Ecto neural progenitor cell (in vitro differentiated cells): ENCODE measurements at places on chromosomes 11 and 22.

DNA sequence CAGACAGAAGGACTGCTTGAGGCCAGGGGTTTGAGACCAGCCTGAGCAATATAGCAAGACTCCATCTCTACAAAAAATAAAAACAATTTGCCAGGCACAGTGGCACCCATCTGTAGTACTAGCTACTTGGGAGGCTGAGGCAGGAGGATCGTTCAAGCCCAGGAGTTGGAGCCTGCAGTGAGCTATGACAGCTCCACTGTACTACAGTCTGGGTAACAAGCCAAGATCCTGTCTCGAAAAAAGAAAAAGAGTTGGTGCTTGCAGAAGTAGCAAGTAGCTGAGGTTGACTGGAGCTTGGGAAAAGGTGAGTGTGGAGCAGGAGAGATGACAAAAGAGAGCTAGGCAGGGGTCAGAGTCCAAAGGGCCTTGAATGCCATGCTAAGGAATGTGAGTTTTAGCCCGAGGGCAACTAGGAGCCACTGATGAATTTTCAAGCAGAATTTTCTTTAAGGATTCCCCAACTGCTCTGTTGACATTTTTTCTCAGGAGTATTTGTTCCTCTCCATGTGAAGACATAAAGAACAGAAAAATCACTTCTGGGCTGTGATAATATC, 3.1 kb downstream of the AP1B1 start:
- DNase-seq, result no peak

GRCh38 chr11:89249196-89249595, 71.5 kb downstream of the TYR start:
- DNase-seq, result no peak

DNA sequence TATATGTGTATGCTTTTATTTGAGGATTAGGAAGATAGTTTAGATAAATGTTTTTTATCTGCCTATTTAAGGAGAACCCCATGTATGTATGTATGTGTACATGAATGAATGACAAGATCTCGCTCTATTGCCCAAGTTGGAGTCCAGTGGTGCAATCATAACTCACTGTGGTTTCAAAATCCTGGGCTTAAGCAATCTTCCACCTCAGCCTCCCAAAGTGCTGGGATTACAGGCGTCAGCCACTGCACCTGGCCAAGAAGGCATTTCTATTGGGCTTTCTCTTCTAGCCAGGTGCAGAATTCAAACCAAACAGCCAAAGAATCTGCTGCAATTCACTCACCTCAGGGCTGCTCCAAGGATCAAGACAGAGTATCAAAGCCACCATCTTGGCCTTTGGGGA, 25.5 kb upstream of the DGKZ start:
- no peak for DNase-seq

GRCh38 chr11:116773203-116774097, 663 bp upstream of the BUD13 start:
- DNase-seq, result no peak

- peak; percentile 64 for DNase-seq
These were observed 22.3 kb downstream of the RTN4R start for GRCh38 chr22:20245577-20246367.

- no peak for DNase-seq
These were observed 25.6 kb downstream of the TIMP3 start for GRCh38 chr22:32827049-32827602.

- DNase-seq, result peak; percentile 87
These were observed 96.5 kb upstream of the FGF3 start for GRCh38 chr11:69915501-69916250.

- no peak for DNase-seq
These were observed 29.2 kb downstream of the PDGFD start for GRCh38 chr11:104134745-104135144.

GRCh38 chr11:1771700-1772099, 8.0 kb upstream of the CTSD start:
- no peak for DNase-seq

- no peak for DNase-seq
These were observed 52.9 kb upstream of the SPATA19 start for GRCh38 chr11:133898031-133898769.

DNA sequence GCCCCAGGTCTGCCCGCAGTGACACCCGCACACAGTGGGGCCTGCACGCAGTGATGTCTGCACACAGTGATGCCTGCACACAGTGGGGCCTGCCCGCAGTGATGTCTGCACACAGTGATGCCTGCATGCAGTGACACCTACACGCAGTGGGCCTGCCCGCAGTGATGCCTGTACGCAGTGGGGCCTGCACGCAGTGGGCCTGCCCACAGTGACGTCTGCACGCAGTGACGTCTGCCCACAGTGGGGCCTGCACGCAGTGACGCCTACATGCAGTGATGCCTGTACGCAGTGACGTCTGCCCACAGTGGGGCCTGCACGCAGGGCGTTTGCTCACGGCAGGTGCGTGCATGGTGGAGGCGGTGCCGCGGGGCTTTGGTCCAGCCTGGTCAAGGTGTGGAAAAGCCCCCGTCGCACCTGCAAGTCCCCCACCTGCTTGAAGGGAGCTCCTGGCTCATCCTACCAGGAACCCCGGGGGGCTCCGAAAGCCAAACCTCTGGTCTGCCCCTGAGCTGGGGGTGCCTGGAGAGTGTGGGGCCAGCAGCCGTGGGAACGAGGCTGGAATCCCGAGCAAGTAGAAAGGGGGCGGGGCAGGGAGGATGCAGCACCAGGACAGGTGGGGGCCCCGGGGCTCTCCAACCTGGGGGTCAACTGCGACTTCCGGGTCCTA, 8.9 kb upstream of the SYT8 start:
- DNase-seq, result no peak

DNA sequence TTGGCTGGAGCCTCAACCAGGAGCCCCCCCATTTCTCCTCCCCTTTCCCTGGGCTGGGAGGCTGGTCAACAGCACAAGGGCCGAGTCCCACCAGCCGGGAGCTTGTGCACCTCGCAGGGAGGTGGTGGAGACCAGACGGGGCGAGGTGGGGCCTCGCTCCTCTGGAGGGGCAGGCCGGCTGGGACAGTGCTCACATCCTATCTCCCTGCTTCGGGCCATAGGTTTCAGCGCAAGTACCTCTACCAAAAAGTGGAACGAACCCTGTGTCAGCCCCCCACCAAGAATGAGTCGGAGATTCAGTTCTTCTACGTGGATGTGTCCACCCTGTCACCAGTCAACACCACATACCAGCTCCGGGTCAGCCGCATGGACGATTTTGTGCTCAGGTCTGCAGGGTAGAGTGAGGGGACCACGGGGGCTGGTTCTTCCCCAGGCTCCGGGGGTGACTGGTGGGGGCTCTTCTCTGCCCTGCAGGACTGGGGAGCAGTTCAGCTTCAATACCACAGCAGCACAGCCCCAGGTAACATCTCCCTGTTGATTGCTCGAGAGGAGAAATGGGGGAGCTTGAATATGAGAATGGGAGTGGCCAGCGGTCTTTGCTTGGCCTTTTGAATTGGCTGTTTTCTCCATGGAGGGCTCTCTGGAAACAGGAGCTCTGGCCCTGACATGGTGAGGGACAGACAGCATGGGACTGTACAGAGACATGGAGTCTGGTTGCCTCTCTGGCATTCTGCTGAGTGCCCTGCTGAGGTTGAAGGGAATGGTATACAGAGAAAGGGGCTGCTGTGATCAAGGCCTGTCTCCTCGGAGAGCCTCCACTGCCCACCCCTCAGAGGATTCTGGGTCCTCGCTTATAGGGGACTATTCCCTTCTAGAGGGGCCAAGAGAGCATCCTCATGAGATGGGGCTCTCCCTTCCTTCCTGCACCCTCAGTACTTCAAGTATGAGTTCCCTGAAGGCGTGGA, 3.3 kb downstream of the SIDT2 start:
- DNase-seq, result no peak

DNA sequence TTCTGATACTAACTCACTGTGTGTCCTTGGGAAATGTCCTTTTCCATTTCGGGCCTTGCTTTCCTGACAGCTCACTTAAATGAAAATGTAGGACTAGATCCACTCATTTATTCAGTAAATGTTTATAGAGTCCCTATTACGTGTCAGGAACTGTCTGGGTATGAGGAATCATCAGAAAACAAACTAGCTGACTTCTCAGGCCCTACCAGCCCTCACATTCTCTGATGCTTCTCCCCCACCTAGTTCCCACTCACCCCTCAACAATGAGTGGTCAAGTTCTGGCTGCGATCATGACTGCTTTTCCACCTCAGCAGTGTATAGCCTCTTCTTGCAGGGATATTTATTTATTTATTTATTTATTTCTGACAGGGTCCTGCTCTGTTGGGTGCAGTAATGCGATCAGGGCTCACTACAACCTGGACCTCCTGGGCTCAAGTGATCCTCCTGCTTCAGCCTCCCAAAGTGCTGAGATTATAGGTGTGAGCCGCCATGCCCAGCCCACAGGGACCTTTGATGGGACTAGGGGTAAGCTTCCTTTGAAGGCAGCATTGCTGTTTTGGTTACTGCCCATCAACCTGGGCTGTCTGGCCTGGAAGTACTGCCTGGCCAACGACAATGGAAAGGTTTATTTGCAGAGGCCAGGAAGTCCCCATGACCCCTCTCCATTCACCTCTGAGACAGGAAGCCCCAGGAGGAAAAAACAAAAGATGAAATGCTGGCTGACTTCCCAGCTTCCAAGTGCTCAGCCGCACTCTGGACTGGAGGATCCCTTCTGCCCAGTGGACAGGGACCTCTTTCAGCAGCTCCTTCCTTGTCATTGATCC, 33.1 kb upstream of the POLD3 start:
- DNase-seq, result no peak

- no peak for DNase-seq
These were observed 6.0 kb upstream of the ARHGAP42 start for GRCh38 chr11:100681064-100681502.

DNA sequence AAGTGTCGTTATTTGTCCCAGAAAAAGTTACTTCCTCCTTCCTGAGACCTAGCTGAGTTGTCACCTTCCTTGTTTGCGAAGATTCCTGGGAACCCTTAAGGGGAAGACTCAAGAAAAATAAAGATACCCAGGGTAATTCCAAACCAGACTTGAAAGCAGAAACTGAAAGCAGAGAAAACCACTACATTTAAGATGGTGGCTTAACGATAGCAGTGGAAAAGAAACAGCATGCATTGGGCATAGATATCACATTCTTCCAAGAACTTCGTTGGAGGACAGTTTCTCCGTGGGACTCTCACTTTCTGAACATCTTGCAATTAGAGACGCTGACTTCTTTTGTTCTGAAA, 89.1 kb downstream of the FAM76B start:
- DNase-seq, result no peak

- DNase-seq, result no peak
These were observed 2.9 kb downstream of the RPS3 start for GRCh38 chr11:75402002-75402773.

- DNase-seq, result no peak
These were observed 1.3 kb upstream of the UBE4A start for GRCh38 chr11:118358071-118358470.

DNA sequence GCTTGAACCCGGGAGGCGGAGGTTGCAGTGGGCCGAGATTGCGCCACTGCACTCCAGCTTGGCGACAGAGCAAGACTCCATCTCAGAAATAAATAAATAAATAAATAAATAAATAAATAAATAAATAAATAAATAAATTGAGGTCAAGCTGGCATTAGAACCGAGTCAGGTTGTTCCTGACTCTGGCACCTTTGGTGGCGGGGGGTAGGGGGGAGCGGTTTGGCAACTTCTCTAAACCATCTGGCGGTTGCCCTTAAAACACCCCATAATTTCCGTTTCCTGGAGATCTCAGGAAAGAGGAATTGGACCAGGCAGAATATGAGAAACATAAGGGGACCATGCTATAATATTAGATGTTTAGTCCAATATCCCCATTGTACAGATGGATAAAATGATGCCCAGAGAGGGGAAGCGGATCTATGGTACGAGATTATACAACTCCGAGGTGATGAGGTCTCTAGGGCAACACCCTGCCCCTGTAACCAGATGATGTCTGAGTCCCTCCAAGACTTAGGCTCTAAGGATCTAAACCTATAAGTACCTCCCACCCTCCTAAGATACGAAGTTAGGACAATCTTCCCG, 785 bp downstream of the CLPB start:
- DNase-seq, result no peak

DNA sequence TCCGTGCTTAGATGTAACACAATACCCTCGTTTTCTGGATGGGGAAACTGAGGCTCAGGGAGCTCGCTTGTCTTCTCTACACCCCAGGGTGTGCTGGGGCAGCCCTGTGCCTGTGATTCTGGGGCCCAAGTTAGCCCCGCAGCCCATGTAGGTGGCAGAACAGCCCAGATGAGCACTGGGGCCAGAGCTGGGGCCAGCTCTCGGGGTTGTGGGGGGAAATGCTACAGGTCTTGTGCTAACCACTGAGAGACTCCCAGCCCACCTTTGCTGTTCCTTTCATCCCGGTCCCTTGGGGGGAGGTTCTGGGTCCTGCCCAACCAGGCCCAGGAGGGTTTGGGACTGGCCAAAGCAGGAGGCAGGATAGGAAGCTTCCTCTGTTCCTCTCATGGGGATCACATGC, 13.5 kb downstream of the MYEOV start:
- DNase-seq, result no peak

- DNase-seq, result no peak
These were observed 3.2 kb upstream of the FJX1 start for GRCh38 chr11:35614939-35615569.

DNA sequence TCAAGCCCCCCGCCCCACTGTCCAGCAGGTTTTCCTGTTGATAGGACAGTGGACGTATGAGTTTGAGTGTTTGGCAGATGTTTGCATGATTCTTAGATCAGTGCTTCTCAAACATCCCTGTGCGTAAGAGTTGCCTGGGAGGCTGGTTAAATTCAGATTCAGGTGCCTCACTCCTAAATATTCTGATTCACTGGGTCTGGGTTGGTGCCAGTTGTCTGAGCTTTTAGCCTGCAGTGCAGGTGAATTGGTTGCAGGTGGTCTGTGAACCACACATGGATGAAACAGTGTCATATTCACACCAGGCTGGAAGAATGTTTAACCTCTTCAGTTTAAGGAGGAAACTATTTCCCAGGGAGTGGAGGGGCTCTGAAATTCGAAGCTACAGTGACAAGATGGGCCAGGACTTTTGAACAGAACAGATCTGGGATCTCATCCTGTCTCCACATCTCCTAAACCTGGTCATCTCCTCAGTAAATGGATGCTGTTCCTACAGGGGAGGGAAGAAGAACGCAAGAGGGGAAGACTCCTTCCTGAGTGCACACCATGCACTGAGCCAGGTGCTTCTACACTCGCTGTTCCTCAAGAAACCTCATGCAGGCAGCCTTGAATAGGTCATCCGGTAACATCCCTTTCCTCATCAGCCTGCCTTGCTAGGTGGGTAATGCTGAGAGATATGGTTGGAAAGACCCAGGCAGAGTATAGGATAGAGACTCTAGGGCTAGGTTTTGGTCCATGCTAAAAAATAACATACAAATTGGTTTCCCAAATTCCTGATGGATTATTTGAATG, 47.8 kb downstream of the TEAD1 start:
- no peak for DNase-seq

- DNase-seq, result no peak
These were observed 241.4 kb downstream of the TTC28 start for GRCh38 chr22:28438183-28438768.

- DNase-seq, result no peak
These were observed 55.5 kb downstream of the FAM83F start for GRCh38 chr22:40050258-40050657.

DNA sequence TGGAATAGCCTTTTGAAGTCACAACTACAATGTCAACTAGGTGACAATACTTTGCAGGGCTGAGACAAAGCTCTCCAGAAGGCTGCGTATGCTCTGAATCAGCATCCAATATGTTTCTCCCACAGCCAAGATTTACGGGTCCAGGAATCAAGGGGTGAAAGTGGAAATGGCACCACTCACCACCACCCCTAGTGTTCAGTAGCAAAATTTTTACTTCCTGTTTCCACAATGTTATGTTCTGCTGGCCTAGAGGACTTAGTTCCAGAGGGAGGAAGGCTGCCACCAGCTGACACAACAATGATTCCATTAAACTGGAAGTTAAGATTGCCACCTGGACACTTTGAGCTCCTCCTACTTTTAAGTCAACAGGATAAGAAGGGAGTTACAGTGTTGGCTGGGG, 68.5 kb upstream of the MPEG1 start:
- DNase-seq, result no peak
